ENCODE measurements at places on chromosomes 13 and 19.

DNA sequence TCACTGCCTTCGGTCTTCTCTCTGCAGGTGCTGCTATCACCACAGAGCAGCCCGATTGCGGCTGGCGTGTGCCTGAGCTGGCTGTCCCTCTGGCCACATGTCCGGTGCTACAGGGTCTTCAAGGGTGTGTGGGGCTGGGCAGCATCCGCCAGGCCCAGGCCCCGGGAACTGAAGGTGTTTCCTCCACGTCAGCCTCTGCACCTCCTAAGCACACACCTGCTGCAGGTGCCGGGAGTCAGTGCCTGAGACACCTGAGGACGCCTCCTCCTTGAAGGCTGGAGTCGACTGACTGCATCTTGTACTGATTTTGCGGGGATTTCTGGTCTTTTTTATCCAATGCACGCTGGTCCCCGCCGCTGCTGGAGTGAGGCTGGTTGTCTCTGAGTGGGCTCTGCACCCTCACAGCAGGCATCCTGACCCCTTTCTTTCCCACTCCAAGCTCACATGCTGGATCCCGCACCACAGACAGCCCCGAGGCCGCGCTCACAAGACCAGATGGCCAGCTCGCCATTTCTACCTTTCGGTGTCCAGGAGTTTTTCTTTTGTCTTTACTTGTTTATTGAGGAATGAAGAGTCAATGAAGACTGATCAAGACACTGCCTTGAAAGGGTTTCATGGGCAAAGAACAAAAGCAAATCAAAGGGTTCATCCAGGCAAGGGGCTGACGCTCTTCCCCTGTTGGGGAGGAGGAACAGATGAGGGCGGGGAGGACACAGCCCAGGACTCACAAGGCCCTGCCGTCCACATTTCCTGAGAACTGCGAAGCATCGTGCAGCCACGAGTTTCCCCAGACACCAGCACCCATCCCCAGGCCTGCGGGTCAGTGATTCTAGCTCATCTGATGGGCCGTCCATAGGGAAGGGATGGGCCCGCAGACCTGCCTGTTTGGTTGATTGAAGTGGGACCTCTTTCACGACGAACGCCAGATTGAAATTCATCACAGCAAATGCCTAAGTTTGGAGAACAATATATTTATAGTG is 203.8 kb upstream of the SOX1 start:
- no peak for DNase-seq

- no peak for DNase-seq
Measured at GRCh38 chr19:14748601-14749000, 29.8 kb downstream of the ADGRE2 start.

DNA sequence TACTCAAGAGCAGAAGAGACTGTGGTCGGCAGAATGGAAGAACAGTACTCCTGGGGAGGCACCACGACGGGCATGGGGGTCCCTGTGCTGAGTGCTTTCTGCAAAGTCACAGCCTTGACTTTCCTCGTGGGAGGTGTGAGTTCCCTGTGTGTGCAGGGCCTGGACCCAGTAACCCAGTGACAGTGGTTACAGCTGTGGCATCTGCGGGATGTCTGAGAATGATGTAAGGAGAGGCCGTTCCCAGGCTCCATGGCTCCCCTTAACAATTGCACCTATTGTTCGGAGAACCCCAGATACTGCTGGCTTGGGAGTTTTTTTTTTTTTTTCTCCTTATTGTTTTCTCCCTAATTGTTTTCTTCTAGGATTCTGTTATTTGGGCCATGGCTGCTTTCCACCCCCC is 5.1 kb upstream of the NANOS2 start:
- no peak for DNase-seq

DNA sequence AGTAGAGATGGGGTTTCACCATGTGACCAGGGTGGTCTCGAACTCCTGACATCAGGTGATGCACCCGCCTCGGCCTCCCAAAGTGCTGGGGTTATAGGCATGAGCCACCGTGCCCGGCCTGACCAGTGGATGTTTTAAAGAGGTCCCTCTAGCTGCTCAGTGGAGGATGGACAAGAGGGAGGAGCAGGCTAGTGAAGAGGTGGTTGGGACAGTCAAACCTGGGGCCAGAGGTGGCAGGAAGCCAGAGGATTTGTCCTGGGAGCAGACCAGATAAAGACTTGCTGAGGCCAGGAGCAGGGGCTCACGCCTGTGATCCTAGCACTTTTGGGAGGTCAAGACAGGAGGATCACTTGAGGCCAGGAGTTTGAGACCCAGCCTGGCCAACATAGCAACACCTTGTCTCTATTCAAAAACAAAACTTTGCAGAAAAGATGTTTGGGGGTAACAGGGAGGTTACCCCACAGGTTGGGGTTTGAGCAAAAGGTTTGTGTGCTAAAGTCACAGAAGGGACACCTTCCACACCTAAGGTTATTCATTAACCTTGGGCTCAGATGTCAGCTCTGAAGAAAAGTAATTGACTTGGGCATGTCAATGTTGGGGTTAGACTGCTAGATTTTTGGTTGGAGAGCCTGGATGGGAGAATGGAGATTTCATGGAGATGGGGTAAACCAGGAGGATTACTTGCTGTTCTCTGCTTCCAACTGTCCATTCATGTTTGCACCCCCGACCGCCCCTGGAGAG is 9.0 kb downstream of the BCAM start:
- DNase-seq: no peak

GRCh38 chr13:50162001-50162400 is 146.8 kb downstream of the KCNRG start:
- no peak for DNase-seq

- no peak for DNase-seq
Measured at GRCh38 chr19:40193587-40193849, 2.3 kb downstream of the MAP3K10 start.

DNA sequence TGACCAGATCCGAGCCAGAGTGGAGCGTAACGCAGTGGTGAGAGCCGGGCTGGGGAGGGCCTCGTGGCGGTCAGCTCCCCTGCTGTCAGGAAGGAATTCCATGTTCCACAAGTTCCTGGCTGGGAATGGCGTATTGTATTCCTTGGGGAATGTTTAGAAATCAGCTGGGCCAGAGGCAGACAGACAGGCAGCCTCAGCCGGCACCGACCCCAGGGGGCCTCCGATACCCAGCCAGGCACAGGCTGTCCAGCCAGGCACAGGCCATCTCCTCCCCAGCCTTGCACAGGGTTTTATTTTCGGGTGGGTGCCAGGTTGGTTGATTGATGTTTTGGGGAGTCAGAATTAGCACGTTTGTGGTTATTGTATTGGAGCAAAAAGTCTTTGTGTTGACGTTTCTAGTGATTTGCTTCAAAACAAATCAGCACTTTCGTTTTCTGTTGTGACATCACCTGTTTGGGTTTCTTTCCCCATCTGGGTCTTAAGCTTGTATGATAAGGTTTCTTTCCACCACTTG is 126.6 kb upstream of the MCF2L start:
- DNase-seq: no peak

GRCh38 chr13:106034201-106034600 is 501.3 kb downstream of the EFNB2 start:
- no peak for DNase-seq

- DNase-seq: no peak
Measured at GRCh38 chr13:64277097-64277496, 2861.4 kb upstream of the PCDH20 start.

GRCh38 chr13:28492569-28493367 is 2.2 kb downstream of the FLT1 start:
- DNase-seq: no peak

DNA sequence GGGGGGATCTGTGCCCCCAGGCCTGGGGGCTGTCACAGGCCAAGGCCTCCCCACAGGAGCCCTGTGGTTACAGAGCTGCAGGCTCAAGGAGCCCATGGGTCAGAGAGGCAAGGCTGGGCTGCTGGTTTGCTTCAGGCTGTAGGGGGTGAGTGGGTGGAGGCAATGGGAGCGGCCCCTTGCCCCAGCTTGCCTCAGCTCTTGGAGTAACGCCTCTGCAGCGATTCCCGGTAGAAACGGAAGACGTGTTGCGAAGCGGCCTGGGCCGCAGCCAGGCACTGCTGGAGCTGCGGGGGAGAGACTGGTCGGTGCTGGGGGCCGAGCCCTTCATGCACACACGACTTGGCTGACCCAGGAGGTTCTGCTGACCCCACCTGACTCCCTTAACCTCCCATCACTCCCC is 10.1 kb downstream of the TMEM91 start:
- DNase-seq: no peak

GRCh38 chr19:7833225-7834099 is 3.4 kb downstream of the EVI5L start:
- DNase-seq: no peak

DNA sequence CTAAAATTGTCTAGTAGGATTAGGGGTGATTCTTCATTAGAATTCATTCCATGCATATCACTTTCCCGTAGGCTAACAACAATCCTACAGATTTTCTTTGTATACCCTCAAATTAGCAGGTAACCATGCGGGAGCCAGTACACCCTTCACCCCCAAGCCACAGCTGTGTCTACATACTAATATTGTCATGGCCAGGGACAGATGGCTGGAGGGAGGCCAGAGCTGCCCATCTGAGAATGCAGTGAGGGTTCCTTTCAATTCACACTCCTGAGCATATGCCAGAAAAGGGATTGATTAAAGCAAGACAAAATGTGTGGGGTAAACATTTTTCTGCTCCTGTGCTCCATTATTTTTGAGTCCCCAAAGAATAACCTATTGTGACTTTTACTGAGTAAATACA is 68.9 kb downstream of the FREM2 start:
- no peak for DNase-seq

DNA sequence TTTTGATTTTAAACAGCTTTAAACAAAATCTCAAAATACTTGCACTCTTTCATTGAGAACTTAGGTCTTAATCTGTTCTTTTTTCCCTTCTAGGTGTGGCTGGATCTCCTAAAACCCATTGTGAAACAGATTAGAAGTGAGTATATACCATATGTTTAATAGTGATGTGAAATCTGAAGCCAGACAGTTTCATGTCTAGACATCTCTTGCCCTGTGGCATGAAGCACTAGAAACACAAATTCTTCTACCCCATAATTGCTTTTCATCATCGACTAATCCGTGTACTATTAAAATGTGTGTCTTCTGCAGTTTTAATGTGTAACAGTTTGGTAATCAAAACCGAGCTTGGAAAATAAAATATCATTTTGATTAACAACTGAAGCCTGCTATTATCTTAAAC is 188.2 kb upstream of the RNF113B start:
- DNase-seq: no peak

DNA sequence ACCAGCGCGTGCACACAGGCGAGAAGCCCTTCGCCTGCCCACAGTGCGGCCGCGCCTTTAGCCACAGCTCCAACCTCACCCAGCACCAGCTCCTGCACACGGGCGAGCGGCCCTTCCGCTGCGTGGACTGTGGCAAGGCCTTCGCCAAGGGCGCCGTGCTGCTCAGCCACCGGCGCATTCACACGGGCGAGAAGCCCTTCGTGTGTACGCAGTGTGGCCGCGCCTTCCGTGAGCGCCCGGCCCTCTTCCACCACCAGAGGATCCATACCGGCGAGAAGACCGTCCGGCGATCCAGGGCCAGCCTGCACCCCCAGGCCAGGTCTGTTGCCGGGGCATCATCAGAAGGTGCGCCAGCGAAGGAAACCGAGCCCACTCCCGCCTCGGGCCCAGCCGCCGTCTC is 4.4 kb upstream of the ZNF446 start:
- no peak for DNase-seq

- DNase-seq: no peak
Measured at GRCh38 chr13:38883783-38884182, 106.8 kb downstream of the STOML3 start.

GRCh38 chr19:19578252-19578651 is 40.2 kb downstream of the CILP2 start:
- no peak for DNase-seq

DNA sequence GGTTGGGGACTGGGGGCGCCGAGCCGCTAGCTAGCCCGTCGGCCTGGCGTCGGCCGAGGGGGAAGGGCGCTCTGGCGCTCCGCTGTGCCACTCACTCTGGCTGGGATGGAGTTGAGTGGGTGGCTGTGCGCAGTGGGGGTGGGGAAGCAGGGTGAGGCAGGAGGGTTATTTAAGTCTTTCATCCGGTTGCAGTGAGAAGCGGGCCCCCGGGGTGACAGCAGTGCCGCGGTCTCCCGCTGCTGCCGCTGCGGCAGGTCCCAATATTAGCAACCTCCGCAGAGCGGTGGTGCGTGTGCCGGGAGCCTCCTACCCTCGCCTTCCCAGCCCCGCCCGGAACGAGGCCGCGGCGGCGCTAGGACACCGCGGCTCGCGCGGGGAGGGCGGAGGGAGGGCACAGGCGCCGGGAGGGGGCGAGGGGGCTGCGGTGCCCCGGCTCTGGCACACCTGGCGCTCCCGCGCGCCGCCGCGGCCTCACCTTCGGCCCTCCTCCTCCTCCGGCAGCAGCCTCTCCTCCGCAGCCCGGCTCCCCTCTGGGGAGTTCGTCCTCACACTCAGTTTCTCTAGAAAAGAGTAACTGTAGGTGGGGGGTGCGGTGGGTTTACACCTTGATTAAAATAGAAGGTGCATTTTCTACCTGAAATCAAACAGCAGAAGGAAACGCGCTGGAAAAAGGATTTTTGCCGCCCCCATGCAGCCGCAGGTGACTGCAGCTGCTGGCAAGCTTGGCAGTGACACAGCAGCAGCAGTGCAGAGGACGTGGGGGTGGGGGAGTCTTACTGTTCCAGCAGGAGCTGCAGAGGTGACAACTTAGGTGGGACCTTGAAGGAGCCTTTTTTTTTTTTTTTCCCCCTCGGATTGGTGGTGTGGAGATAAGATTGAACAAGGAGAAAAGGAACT is 4.5 kb downstream of the FGF9 start:
- DNase-seq: no peak

- DNase-seq: no peak
Measured at GRCh38 chr13:105370011-105370650, 1165.3 kb downstream of the EFNB2 start.

DNA sequence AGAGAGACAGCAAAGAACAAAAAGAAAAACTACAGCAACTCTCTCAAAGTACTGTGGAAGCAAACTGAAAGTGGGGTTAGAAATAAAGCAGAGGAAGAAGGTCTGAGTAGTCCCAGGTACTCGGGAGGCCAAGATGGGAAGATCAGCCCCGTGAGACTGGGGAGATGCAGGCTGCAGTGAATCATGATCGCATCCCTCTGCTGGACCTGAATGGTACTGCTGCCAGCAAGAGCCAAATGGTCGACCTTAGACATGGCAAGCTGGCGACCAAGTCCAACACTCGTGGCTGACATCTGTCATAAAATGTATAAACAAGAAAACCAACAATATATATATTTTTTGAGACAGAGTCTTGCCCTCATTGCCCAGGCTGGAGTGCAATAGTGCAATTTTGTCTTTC is 33.7 kb upstream of the ZNF724 start:
- DNase-seq: peak; percentile 15

DNA sequence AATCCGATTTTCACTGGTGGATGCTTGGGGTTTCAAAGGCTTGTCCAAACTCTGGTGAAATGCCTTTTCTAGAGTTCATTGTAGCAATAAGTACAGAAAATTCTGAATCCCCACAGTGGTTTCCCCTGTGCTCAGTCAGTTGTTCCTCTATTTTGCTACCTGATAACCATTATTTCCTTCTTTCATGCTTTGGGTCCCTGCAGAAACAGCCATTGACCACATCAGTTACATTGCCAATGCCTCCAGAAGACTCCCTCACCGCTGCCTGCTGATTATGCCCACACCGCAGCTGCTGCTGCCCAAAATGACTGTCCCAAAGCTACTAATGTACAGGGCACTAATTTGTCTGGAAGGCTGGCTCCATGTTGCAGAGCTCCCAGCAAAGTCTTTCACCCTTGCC is 517.3 kb downstream of the KLF12 start:
- no peak for DNase-seq

- DNase-seq: no peak
Measured at GRCh38 chr13:75250526-75251178, 231.3 kb downstream of the TBC1D4 start.

GRCh38 chr13:113654591-113655345 is 3.2 kb downstream of the ATP4B start:
- no peak for DNase-seq
